ENCODE measurements at places on chromosomes 2 and 18.
A peak's percentile ranks its signal among the peaks of the same experiment; 100 is the strongest.

DNA sequence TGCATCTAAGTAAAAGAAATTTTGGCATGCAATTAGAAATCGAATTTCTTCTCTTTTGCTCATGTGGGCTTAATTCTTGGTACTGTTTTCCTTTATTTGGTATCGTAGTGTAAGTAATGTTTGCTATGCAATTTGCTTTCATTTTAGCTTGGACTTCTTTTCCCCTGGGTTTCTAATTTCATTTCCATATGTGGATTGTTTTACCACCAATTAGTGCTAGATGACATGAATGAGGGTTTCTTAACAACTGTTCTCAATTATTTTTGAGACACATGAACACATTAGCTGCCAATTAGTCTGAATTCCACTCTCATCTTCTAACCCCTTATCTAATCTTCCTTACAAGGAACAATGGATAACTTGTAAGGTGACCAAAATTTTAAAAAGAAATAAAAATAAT, 1047.2 kb upstream of the PIK3C3 start:
- no peak for DNase-seq

DNA sequence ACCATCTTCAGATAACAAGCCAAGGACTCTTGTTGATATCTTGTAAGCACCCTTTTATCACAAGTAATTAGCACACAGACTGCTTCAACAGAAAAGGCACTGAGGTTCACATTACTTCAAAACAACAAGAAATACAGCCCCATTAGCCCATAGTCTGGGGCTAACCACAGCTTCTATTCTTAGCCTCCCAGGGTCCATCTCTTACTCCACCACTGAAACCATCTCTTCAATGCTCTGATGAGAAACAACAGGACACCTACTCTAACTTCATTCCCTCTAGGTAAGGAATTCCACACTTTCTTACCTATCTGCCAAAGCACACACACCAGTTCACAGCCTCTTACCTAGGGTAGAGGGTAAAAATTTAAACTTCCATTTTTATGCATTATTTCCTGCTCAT, 26.4 kb upstream of the CYTIP start:
- DNase-seq, result no peak

GRCh38 chr2:27958711-27959378, 68.3 kb downstream of the BABAM2 start:
- DNase-seq, result peak; percentile 45

GRCh38 chr18:63422864-63423304, 608 bp upstream of the VPS4B start:
- no peak for DNase-seq

DNA sequence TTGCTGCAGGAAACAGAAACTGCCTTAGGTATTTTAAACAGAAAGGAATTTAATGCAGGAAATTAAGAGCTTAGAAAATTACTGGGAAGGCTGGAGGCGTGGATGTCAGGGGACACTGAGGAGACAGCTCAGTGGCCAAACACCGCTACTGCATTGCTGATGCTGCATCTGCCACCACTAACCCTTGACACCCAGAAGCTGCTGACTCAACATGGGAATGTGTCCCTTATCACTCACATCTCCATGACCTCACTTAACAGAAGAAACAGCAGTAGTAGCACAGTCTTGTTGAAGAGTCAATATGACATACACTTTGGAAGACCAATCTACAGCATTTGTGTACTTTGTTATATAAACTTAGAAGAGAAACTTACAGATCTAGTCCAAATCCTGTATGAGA, 906.1 kb downstream of the SLC4A3 start:
- peak; percentile 93 for DNase-seq

- peak; percentile 28 for DNase-seq
Observed at GRCh38 chr18:3051718-3052410, 38.9 kb upstream of the LPIN2 start.

DNA sequence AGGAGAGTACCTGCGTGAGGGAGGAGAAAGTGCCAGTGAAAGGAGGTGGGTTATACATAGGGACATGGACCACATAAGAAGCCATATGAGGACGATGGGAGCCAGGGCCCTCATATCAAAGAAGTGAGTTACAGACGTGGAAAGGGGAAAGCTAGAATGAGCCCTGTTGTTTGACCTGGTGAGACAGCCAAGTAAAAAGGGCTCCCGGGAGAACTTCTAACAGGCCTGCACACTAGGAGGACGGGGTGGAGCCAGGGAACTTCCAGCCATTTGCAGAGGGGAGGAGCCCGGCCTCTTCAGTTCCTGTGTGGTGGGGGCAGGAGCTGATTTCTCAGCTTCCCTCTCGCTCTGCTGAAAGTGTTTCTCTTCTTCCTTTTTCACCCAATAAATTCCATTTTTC, 84.1 kb upstream of the SLC66A3 start:
- DNase-seq, result peak; percentile 3

DNA sequence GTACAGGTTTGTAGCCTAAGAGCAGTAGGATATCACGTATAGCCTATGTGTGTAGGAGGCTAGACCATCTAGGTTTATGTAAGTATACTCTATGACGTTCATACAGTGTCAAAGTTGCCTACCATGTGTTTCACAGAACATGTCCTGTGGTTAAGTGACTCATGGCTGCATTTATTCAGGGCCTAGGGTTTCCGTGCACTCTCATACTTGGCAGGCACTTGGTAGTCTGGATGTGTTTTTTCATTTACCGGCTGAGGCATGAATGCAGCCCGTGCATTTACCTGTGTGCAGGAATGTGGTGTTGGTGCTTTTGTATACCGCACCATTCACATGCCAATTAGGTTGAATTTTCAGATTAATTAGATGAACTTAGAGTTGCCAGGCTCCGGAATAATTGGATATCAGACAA, 43.4 kb downstream of the MYL12B start:
- DNase-seq, result peak; percentile 96

DNA sequence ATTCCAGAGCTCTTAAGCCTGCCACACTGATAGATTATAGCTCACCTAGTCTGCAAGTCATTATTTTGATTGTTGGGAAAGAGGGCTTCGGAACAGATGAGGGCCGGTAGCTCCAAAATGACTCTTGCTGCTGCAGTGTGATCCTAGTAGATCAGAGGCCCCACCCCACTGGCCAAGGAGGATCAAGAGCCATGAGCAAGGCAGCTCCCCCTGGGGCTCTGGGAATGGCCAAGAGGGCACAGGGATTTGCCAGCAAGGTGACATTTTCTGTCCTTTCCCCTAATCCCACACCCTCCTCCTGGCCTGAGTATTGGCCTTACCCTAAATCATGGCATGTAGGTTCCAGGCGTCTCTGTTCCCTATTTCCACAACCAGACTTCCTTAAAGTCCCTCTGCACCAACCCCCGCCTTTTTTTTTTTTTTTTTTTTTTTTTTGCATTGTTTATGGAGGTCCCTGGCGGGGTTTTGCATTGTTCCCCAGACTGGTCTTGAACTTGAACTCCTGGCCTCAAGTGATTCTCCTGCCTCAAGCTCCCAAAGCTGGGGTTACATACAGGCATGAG, 36.5 kb downstream of the EIF4E2 start:
- DNase-seq, result no peak

GRCh38 chr2:204510709-204511420, 34.4 kb upstream of the PARD3B start:
- no peak for DNase-seq

DNA sequence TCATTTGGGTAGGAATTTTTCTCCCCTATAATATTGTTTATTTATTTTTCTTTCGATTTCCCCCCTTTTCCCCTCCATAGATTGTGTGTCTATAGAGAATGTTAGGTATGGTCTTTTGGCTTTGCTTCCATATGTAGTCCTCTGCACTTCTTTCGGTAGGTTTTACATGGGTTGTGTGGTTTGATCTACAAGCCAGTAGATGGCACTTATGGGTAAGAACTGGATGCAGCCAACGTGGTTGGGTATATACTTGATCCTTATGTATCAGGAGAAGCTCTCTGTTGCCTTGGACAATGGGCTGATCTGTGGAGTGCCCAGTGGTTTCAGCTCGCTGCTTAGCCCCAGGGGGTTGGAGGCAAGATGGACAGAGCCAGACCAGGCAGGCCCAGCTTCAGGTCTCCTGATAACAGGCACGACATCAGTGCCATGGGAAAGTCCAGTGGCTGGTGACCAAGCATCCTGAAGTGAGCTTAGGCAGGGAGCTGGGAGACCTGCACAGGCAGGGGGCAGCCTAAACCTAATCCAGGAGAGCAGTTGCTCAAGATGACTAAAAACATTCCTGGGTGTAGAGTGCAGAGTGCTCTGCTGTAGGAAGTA, 488.3 kb downstream of the CCDC85A start:
- DNase-seq, result peak; percentile 49

- no peak for DNase-seq
Observed at GRCh38 chr2:15869871-15870270, 70.5 kb upstream of the MYCN start.

DNA sequence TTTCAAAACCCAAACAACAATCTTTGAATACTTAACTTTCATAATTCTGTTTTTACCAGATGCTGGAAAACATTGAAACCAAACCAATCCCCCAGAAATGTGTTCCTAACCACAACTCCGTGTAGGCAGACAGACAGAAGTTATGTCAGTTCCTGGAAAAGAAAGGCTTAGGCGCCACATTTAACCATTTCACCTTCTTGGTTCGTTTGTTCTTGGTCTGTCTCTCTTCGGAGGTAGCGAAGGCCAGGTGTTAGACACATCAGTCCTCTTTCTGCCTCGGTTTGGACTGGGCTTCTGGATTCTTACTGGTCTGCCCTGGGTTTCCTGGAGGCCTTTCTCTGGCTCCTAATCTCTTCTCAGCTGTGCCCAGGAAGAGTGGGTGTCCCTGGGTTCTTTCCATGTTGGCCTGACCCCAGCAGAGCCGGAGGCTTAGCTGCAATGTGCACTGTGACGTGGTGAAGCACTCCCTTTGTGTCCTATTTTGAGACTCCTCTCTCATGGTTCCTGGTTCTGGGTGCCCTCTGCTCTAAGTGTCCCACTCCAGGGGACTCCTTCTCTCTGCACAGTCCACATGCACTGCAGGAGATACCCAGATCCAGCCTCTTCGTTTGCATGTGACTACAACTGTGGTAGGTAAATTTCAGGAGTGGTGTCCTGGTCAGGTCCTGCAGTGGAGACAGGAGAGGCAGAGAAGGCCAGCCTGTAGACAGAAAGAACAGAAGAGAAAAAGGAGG, 23.1 kb upstream of the RAB31 start:
- peak; percentile 25 for DNase-seq

DNA sequence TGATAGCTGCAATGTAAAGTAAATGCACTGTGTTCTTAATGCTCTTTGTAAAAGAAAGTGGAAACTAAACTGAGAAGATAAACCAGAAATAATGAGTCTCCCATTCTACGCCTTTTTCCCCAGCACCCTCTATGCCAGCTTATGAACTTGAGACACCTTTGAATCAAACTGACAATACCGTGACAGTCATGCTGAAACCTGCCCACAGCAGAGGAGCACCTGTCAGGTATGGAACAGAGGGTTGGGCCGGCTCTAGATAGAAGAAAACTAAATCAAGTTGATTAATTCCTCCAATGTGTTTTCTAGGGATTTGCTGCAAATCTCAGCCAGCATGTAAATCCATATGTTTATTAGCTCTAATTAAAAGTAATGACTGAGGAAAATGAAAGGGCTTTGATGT, 520.6 kb upstream of the RAB12 start:
- no peak for DNase-seq

- DNase-seq, result no peak
Observed at GRCh38 chr2:104102615-104103014, 751.3 kb upstream of the POU3F3 start.

- no peak for DNase-seq
Observed at GRCh38 chr2:127632592-127633489, 13.1 kb upstream of the GPR17 start.

DNA sequence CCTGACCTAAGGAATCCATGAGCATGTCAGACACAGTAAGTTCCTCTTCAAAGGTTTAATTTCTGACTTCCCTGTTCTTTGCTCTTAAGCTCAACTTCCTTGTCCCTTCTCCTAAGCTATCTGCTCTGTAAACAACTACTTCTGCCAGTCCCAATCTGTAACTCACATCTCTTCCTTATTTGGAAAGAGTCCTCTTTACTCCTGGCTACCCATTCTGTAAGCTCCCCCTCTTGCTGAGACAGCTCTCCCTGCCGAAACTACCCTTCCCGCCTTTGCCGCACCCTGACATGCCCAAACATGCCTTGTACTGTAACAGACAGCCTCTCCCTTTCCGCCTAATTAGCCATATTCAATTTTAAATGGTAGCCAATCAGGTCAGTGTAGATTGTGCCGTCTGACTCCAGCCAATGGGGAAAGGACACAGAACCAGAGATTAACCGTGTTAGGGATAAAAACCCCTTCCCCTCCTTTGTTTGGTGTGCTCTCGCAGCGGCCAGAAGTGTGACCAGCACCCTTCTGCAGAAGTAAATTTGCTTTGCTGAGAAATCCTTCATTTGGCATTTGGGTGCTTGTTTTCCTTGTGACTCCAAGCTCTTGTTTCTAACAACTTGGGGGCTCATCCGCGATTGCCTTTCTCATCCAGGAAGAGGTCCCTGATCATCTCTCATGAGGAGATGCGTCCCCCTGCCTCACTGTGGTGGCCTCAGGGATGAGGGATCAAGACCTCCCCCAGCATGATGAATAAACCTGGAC, 49.0 kb downstream of the PIAS2 start:
- no peak for DNase-seq

- DNase-seq, result no peak
Observed at GRCh38 chr2:215966274-215966673, 47.1 kb downstream of the MREG start.

- no peak for DNase-seq
Observed at GRCh38 chr2:36857713-36858112, 108.6 kb downstream of the STRN start.

DNA sequence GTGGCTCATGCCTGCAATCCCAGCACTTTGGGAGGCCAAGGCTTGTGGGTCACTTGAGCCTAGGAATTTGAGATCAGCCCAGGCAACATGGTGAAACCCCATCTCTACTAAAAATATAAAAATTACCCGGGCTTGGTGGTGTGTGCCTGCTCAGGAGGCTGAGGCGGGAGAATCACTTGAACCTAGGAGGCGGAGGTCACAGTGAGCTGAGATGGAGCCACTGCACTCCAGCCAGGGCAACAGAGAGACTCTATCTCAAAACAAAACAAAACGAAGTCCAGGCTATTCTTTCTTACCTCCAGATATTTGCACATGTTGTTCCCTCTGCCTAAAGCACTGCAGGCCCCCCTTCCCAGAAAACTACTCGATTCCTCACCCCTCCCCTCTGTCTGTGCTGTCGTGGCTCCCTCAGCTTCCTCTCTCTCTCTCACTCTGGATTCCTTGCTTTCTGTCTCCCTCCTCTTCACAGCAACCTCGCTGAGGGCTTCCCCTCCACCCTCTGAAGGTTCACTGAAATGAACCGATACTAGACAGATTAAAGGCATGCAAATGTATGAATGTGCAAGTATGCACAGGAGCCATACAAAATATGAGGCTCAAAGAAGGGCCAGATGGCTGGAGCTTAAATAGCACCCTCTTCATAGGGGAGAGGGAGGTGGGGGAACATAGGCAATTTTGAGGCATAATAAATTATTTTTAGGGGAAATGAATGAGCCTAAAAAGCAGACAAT, 18.5 kb downstream of the TMEM177 start:
- no peak for DNase-seq

- peak; percentile 80 for DNase-seq
Observed at GRCh38 chr18:58997811-58998337, 133.2 kb downstream of the ZNF532 start.

GRCh38 chr2:219969508-219969907, 342.1 kb downstream of the SLC4A3 start:
- DNase-seq, result peak; percentile 95

- peak; percentile 60 for DNase-seq
Observed at GRCh38 chr2:142131010-142131669, at the start of gene LRP1B. Gene LRP1B (minus strand): TSS chr2:142131016. CDS start chr2:142130729, 287 bp downstream.

Measured in ELR (cell line).